ENCODE measurements at places on chromosomes 4 and X.
A peak's percentile ranks its signal among the peaks of the same experiment; 100 is the strongest.

GRCh38 chrX:46333550-46333949 is 211.7 kb downstream of the ZNF674 start:
- no peak for DNase-seq

DNA sequence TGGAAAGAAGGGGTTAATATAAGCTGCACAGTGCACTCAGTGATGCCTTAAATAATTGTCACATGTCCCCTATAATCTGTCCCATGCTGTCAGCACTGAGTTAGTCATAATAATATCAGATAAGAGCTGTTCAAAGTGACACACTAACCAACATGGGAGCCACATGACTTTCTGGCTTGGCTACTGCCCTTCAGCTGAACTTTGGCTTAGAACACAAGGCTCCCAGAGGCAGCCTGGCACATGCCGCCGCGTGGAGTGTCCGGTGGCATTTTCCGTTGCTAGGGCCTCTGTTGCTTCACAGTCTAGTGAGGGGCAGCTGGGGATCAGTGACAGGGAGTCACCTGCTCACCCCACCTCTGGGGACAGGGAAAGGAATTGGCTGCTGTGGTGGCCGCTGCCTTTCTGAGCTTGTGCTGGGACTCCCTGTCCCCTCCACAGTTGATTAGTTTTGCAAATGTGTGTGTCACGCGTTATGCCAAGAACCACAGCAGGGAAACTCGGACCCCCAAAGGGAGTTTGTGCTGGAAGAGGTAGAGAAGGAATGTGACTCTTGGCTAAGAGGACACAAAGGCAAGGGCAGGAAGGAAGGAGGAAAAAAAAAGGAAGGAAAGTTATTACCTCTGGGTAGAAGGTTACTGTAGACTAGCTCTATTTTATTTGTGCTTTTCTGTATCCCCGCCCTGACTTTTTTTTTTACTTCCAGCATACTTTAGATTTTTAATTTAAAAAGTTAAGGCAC is 41.1 kb upstream of the PPARGC1A start:
- no peak for DNase-seq

DNA sequence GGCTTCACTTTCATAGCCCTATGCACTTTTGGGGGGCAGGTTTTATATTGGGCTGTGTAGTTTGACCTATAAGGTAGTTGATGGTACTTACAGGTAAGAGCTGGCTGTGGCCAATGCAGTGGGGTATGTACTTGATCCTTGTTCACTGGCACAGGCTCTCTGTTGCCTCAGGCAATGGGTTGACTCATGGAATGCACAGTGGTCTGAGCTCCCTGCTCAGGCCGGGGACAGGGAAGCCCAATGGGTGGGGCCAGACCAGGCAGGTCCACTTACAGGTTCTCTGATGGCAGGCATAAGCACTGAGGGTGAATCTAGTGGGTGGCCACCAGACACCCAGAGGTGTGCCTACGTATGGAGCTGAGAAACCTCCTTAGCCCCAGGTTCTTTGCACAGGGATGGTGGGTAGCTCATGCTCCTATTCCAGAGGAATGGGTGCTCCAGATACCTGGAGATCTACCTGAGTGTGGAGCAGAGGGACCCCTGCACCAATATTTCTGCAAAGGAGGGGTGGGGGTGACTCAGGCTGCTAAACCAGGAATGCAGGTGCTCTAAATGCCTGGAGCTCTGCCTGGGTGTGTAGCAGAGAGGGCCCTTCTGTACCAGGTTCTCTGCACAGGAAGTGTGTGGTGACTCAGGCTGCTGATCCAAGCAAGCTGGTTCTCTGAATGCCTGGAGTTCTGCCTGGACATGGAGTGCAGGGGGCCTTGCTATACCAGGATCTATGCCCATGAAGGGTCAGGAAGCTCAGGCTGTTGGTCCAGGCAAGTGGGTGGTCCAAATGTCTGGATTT is 52.3 kb downstream of the IL1RAPL2 start:
- DNase-seq, result no peak

- DNase-seq, result no peak
These were observed 67.7 kb downstream of the MID1IP1 start for GRCh38 chrX:38868941-38869401.

- peak; percentile 4 for DNase-seq
These were observed 5.2 kb downstream of the MAP9 start for GRCh38 chr4:155371432-155372043.

DNA sequence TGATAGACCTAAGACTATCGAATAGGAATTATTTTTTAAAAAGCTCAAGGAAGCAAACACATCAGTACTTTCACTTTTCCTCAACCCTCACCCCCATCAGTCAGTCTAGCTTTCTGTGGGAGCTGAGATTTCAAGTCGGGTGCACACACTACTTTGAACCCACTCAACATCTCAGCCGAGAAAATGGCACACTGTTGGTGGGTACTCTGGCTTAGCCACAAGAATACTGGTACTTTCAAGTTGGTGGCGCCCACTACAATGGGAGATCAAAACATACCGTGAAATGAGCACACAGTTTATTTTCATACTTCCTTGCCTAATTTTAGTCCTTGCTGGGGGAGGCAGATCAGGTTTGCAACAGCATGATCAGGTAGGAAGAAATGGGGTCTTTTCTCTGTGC is 10.2 kb downstream of the CD40LG start:
- no peak for DNase-seq

- no peak for DNase-seq
These were observed 4.3 kb downstream of the FHDC1 start for GRCh38 chr4:152940461-152940860.

DNA sequence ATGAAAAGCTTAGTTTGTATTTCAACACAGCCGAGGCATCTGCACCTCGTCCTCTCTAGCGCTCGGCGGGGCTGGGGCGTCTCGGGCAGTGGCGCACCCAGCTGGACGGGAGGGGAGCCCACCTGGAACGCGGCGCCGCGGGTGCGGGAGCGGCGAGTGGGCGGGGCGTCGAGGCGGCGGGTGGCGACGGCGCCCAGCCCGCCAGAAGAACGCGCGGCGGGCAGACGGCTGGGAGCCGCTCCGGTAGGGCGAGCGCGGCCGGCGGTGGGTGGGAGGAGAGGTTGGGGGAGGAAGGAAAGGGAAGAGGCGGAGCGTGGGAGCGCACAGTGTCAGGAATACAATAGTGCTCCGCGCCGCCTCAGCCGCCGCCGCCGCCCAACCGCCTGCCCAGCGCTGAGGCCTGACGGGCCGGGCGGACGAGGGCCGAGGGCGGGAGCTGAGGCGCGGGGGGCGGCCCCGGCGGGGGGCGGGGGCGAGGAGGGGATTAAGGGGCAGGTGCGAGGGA is at the start of gene JADE3:
JADE3 (plus strand) TSS at position 324 of the 505 bp plus-strand sequence. CDS start 72,474 bp downstream, outside the sequence.
- peak; percentile 59 for DNase-seq

- no peak for DNase-seq
These were observed 10.1 kb downstream of the SYNPO2 start for GRCh38 chr4:118898684-118899138.
